ENCODE measurements at places on chromosomes 5 and 9.

GRCh38 chr5:145960166-145960565 lies 23.8 kb downstream of the SH3RF2 start:
- no peak for DNase-seq

DNA sequence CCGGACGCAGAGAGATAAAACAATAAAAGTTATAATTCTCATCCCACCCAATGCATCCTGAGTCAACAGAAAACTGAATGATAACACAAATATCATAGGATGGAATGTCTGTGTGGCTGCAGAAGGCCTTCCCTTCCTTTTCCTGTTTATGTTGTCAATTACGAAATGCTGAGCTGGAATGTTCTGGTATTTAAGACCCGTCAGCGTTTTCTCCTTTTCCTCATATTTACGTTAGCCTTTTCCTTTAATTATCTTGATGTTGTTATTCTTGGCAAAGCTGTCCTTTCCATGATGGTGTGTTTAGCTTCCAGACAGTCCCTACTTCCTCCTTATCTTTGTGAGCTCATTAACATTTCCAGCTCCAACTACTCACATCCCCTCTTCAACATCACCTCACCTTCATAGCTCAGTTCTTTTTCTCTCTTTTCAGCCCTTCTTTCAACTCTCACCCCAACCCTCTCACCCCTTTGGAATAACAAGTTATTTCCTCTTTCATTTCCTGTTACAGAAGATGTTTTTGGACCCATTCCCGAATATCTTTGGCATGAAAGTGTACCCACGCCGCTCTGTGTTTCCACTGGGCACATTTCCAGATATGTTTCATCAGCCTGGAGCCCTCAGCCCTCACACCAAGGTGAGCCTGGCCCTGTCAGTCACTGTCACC lies 221.6 kb downstream of the NR2F1-AS1 start:
- no peak for DNase-seq

DNA sequence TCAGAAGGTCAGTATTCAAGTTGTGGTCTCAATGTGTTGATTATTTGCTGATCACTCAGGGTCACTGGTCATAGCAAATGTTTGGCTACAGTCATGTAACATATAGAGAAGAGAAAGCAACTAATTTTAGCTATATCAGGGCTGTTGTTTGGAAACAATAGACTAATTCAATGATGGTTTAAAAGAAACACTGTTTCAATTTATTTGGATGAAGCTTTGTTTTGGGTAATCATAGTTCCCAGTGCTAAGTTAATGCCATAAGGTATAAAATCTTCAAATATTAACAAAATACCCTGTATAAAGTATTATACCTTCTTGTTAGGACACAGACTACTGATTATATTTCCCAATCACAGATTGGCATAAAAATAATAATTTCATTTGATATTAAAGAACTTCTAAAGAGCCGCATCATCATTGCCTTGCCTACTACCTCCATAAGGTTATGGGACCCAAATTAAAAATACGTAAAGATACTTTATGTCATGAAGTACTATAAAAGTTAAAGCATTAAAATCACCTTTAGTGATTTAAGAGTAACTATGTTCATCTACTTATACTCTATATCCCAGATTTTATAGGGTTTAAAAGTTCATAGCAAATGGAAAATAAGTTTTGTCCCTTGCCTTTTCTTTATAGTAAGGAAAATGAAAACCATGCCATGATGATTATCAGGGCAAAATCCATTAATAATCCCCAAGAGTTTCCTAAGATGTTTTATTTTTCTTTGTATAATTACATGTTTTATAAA lies 6.0 kb downstream of the NR3C1 start:
- DNase-seq, result no peak

DNA sequence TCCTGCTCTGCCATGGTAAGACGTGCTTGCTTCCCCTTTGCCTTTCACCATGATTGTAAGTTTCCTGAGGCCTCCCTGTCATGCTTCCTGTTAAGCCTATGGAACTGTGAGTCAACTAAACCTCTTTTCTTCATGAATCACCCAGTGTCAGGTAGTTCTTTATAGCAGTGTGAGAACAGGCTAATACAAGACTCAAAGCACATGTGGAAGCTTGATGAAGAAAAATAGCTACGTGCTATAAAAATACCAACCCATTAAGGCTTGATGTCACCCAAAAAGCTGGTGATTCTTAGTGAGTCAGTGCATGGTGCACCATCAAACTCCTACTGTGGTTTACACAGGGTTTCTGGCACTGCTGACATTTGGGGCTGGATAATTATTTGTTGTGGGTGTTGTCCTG lies 332.2 kb downstream of the TMEM167A start:
- DNase-seq, result no peak

- DNase-seq, result no peak
Measured at GRCh38 chr5:94945656-94946055, 327.2 kb downstream of the SLF1 start.

DNA sequence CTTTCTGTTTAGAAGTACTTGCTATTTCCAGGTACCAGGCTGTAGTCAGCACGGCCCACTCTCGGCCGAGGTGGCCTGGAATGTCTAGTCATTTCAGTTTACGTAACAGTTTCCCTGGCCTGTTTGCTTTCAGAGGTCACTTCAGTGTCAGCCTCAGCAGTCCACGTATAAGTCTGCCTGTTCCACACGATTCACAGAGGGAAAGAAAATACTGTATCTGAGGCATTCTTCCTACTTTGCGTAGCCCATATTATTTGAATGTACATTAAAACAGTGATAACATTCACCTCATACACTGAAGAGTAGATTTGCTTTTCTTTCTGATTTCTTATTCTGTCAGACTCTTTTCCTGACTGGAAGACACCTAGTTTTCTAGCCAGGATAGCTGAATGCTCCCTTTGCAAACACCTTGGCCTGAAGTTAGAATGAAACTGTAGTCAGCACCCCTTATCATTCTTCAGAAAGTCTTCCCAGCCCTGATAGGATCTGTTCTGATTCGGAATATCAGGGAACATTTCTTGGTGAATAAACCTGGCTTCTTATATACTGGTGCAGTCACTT lies 140.9 kb downstream of the AOPEP start:
- DNase-seq, result peak; percentile 53

DNA sequence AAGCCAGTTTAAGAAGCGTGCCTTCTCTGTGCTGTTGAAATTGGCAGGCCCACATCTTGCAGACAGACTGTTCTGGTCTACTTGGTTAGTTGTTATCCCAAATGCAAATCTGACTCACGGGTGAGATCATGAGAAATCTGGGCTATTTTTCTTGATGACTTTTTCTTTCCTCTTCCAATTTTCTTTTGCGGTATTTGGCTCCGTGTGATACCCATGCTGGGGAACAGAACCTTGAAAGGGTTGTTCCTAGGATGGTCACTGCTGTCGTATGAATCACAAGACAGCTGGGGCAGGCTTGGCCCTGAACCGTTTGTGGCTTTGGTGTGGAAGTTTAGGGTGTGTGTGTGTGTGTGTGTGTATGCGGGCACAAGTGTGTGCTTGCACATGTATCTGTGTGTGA lies 24.6 kb downstream of the PDZD2 start:
- no peak for DNase-seq

DNA sequence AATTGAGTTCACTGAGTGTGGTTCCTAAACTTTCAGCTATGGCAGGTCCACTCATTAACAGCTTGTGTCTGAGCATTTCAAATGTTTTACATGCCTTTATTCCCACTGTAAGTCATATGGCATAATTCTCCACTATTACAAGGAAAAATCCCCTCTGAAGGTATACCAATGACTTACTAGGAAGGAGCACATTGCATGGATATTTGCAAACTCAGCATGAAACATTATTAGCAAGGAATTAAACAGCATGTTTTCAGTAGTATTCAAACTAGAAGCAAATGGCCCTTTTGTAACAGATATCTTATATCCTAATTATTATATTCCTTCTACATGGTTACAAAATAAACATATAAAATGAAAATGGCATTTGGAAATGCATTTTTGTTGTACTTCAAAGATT lies 566.4 kb upstream of the CCNG1 start:
- no peak for DNase-seq
